ENCODE measurements at places on chromosomes 12 and 14.

- no peak for DNase-seq
These were observed 27.3 kb upstream of the FRS2 start for GRCh38 chr12:69442894-69443293.

DNA sequence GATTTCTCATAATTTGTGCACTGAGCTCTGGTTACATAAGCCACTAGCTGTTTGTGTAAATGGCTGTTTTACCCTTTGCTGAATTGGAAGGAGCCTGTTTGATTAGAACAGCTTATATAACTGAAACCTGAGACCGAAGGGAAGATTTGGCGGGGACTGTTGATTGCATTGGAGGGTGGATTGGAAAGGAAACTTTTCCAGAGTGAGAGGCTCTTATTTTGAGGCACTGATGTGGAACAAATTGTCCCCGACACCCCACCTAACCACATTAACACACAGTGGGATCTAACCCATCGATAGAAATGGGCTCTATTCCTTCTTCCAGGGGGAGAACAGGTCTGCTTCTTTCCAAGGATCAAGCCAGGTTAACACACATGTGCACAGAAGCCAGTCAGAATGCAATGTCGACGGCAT lies 51.7 kb downstream of the TMEM30B start:
- peak; percentile 19 for DNase-seq

GRCh38 chr12:42475106-42475505 lies 114.4 kb downstream of the PRICKLE1 start:
- DNase-seq = no peak

DNA sequence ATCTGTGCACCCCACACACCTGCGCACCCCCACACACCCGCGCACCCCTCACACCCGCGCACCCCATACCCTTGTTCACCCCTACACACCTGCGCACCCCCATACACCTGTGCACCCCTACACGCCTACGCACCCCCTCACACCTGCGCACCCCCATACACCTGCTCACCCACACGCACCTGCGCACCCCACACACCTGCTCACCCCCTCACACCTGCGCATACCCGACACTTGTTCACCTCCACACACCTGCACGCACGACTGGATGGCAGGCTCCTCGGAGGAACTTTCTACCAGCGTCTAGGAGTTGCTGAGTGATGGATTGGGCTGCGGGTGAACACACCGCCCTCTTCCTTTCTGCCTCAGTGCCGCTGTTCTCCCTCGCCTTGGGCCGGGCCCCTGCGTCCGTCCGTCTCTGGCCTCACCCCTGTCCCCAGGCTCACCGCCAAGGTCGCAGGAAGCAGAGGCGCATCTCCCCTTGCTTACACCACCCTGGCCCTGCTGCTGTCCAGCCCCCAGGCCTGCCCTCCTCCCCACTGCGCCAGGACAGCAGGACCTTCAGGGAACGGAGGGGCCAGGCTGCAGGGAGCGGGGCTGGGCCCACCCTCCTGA lies 20.7 kb upstream of the TMEM106C start:
- no peak for DNase-seq

DNA sequence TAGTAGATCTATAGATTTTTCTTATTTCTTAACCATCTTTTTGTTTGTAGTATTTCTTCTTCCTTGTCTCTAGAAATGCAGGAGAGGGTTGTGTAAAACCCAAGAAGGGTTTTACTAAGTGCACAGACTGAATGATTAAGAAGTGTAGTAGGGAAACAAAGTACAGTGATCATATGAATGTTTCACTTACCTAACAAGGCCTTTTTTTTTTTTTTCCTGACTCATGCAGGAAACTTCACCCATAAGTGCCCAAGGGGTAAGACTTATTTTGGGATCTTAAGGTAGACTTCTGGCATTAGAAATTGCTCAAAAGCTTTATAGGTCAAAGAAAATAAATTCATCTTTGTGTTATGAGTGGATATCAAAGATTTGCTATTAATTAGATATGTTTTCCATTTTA lies 10.2 kb downstream of the SCN8A start:
- DNase-seq = no peak

GRCh38 chr14:77353469-77354141 lies 23.3 kb downstream of the TMED8 start:
- DNase-seq = no peak

GRCh38 chr14:22838631-22839041 lies 2.3 kb downstream of the MMP14 start:
- DNase-seq = no peak

- no peak for DNase-seq
These were observed 72.8 kb upstream of the ARHGAP5 start for GRCh38 chr14:32004300-32004699.

- DNase-seq = no peak
These were observed 27.6 kb downstream of the KRT8 start for GRCh38 chr12:52877242-52877641.

Measured in iPS-NIHi11 (cell line).